Activated naive CD8-positive, alpha-beta T cell treated with anti-CD3 and anti-CD28 coated beads, Interleukin-2, amount 50 U/mL, for 16 hours (primary cell): ENCODE measurements at places on chromosomes 11 and 22.

GRCh38 chr22:46149512-46150033, 753 bp upstream of the PPARA start:
- no peak for DNase-seq

DNA sequence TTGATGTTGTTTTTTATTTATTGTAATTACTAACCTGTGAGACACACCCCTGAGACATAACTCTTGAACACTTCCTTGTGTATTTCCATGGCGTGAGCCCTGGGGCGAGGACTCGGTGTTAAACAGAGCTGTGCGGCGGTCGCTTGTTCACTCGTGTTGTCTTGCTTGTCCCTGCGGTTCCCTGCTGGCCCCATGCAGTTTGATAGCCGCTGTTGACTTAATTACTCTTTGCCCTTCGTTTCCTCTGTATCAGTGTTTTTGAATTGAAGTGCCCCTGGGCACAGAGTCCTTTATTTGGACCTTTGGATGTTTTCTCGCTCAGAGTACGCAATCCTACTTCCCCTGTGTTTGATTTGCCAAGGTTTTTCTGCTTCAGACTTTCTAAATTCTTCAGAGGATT, 52.7 kb downstream of the TBC1D22A start:
- no peak for DNase-seq

GRCh38 chr22:23862103-23862502, 4.4 kb downstream of the SLC2A11 start:
- no peak for DNase-seq

DNA sequence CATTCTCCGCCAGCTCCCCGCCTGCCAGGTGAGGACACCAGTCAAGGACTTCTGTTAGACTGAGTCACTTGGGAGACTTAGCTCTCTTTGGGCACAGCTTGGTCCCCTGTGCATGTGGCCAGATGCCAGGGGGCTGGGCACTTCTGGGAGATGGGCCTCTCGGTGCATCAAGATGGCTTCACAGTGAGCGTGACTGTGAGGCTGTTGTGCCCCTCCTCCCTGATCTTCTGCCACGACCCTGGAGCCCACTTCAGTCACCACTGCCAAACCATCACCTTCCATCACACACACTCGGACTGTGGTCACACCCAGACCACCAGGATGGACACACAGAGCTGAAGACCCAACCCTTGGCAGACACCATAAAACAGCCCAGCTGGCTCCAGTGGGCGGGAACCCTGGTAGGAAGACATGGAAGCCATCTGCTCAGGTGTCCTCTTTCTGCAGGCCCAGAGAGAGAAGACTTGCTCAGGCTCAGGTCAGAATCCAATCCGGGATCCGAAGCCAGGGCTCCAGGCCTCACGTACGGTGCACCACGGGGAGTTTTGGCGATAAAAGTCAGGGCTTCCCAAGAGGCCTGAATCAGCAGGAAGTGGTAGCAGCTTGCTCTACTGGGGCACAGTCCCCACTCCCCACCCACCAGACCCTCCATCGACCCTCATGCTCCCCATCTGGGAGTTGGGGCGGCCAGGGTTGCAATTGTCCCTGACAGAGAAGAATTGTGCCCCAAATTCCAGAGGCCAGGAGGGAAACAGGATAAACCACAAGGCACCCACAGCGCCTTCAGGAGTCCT, 29.8 kb upstream of the CD5 start:
- DNase-seq: no peak

DNA sequence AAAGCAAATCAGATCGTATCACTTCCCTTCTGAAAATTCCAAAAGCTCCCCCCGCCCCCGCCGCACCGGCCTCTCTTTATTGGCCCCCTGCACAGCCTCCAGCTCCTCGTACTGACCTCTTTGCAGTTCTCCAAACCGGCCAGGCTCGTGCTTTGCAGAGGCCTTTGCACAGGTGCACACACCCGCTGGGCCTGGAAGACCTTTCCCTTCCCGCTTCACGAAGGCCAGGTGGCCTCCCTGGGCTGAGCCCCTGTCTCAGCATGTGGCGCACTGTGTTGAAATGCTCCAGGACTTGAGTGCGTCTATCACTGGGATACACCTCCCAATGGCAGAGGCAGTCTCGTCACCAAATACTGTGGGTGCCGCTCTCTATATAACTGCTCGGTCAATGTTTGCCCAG, 13.2 kb upstream of the ADA2 start:
- no peak for DNase-seq

GRCh38 chr11:124837491-124837856, 27.8 kb upstream of the ROBO3 start:
- DNase-seq: no peak

GRCh38 chr11:80521592-80521991, 1080.8 kb upstream of the TENM4 start:
- no peak for DNase-seq

GRCh38 chr22:38258895-38259294, 13.9 kb downstream of the TMEM184B start:
- no peak for DNase-seq

DNA sequence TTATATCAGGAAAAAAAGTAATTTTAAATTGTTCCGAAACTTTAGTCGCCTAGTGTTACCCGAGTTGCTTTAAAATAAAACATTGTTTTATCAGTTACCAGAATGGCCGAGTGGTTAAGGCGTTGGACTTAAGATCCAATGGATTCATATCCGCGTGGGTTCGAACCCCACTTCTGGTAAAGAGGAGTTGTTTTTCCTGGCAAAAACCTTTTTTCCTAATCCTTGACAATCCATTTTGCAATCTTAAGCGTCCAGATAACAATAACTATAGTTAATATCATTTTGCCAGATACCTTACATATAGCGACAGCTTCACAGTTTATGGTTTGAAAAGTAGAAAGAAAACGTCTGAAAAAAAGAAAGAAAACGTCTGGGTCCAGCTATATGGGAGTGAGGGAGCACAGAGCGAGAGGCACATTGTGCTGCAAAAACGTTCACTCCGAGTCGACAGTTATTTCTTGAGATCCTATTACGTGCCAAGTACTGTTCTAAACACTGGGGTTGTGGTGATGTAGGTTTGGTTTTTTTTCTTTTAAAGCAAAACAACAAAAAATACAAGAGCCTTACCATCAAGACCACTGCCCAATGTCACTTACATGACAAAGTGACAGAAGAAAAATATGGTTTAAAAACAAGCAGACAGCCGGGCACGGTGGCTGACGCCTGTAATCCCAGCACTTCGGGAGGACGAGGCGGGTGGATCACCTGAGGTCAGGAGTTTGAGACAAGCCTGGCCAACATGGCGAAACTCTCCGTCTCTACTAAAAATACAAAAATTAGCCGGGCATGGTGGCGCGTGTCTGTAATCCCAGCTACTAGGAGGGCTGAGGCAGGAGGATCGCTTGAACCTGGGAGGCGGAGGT, 40.6 kb downstream of the OR4D9 start:
- DNase-seq: no peak

- DNase-seq: no peak
Observed at GRCh38 chr22:19143967-19144400, 467 bp downstream of the ESS2 start.

DNA sequence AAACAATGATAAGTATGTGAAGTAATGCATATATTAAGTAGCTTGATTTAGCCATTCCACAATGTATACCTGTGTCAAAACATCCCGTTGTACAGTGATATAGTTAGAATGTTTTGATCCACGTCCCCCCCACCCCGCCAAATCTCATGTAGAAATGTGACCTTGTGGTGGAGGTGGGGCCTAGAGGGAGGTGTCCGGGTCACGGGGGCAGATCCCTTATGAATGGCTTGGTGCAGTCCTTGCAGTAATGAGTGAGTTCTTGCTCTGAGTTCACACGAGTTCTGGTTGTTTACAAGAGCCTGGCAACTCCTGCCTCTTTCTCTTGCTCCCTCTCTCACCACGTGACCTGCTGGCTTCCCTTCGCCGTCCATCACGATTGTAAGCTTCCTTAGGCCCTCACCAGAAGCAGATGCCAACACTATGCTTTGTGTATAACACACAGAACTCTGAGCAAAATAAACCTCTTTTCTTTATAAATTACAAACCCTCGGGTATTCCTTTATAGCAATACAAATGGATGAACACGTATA, 41.6 kb downstream of the FANCF start:
- no peak for DNase-seq

GRCh38 chr22:42855721-42856120, 1.4 kb downstream of the ARFGAP3 start:
- DNase-seq: no peak

DNA sequence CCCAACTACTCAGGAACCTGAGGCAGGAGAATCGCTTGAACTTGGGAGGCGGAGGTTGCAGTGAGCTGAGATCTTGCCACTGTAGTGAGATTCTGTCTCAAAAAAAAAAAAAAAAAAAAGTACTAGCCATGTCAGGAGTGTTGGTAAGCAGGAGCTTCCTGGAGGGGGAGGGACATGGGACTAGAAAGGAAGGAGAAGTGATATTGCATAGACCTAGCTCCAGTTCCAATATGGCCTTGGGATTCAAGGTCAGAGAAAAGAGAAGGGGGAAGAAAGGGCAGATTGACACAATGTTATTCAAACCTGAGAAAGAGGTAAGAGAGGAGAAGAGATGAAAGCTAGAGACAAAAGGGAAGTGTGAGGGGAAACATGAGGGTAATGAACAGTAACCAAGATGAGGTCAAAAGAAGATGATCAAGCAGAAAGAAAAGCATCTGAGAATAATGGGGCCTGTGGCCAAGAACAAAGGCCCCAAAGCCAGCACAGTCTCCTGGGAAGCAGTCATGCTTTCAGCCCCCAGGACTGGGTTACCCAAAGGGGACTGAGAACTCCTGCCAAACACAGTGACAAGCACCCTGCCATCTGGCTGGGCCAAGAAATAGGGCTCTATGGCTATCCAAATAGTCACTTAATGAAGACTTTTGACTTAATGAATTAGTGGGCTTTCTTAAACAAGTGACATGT, 51.7 kb upstream of the FTH1 start:
- DNase-seq: no peak

DNA sequence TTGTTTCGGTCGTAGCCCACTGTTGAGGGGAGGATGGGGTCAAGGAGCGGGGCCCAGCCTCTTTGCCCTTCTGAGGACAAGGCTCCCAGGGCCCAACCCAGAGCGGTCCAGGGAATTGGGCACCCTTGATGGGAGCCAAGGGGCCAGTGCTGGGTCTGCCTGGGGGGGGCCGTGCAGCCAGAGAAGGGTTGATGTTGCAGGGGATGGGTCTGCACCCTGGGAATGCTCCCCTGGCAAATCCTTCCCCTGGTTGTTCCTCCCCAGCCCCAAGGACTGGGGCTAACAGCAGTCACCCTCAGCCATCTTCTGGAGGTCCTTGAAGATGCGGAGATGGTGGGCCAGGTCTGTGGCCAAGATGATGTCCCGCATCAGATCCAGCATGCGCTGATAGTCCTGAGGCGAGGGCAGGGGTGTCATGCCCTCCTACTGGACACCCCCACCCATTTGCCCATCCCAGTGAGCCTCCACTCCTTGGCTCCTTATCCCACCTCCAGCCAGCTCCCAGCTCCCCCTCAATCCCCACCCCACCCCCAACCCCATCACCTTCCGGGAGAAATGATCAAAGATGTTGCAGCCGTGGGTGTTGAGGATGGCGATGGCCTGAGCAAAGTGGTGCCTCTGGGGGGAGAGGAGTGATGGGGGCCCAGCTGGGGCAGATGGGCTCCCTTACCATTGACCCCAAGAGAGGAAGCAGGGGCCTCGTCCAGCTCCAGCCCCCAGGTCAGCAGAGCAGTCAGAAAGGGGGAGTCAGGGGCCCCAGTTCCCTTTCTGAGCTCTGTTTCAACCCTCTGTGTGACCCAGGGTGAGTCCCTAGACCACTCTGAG, 95.0 kb downstream of the PDE2A start:
- DNase-seq: no peak

DNA sequence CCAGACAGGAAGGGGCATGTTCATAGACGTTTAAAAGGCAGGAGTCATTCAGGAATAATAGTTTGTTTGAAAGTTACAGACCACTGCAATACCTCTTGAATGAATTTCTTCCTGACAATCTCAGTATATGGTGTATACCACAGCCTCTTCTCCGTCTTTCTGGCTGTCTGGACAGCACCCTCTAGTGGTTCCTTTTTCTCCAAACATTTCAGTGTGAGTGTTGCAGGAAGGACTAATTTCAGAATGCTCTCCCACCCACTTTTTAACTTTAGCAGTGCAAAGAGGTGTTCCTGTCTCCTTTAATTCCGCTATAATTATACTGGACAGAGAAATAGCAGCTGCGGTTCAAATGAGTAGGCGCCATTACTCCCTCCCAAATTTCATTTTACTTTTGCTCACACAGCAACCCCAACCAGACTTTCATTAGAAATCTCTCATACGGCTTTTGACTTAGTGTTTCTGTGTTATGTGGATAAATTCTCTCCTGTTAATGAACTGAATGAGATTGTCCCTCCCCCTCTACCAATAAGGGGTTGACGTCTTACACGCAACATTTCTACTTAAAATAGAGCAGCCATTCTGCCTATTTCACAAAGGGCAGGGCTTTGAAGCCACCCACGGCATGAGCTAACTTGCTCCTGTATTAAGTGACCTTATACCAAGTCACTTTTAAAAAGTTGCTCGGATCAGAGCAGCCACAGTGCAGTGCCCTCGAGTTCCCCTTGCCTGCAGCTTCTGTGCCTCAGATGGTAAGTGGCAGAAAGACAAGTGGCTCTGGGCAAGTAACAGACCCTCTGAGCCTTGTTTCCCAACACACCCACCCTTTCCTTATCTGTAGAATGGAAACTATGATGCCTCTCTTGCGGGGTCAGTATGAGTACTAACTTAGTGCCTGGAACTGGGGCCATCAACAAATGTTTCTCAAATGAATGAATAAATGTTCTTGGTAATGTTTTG, 368.6 kb downstream of the OPCML start:
- no peak for DNase-seq

GRCh38 chr22:46365166-46365624, 29.7 kb downstream of the TRMU start:
- DNase-seq: no peak

GRCh38 chr11:33564856-33565453, 135.7 kb downstream of the C11orf91 start:
- no peak for DNase-seq

- DNase-seq: no peak
Observed at GRCh38 chr11:33027233-33027632, 11.6 kb downstream of the DEPDC7 start.

- DNase-seq: no peak
Observed at GRCh38 chr11:68354148-68354872, 41.9 kb downstream of the LRP5 start.

GRCh38 chr11:109845437-109845836, 247.8 kb upstream of the ZC3H12C start:
- DNase-seq: no peak

GRCh38 chr11:48108231-48109045, 108.2 kb upstream of the OR4B1 start:
- no peak for DNase-seq
